ENCODE measurements at places on chromosomes 7 and 10. TPM values are rescaled to one million over a fixed set of nuclear protein-coding genes. Genes with fewer than 3 reads are reported as not detected.

GRCh38 chr7:27130540-27131389 is at the start of gene HOXA4:
Gene HOXA4, minus strand, starts transcription at chr7:27130757. Its CDS starts 24 bp downstream, at chr7:27130733.
- DNase-seq: peak; percentile 74

GRCh38 chr10:128530301-128530700 is 404.1 kb upstream of the MKI67 start:
- DNase-seq: no peak

- DNase-seq: no peak
Observed at GRCh38 chr7:68474661-68475216, 1123.5 kb upstream of the AUTS2 start.

- no peak for DNase-seq
Observed at GRCh38 chr10:78629773-78630172, 439.0 kb upstream of the ZMIZ1 start.

CFAP46 gene
- total RNA-seq: 0.09 TPM

- no peak for DNase-seq
Observed at GRCh38 chr7:35969066-35969465, 168.2 kb downstream of the SEPTIN7 start.

FEZF1 gene
- not detected for total RNA-seq

DNA sequence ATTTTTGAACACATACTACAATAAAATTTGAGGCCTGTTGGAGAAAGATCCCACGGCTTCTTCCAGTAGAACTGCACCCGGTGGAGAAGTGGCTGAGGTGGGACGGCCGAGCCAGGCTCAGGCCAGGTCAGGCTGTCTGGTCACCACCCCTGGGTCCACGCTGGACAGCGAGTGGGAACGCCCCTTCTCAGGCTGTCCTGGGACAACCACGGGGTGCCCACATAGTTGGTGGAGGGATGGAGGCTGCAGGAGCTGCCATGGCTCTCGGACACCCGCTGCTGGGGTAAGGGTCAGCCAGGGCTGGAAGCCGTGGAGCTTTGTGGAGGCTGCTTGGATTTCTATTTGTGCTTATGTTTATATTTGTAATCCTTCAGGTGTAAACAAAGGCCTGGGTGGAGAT is 206.5 kb downstream of the DNAJB6 start:
- no peak for DNase-seq

GRCh38 chr10:104049504-104050250 is 36.0 kb downstream of the COL17A1 start:
- DNase-seq: peak; percentile 84

- no peak for DNase-seq
Observed at GRCh38 chr10:62778125-62778524, 26.4 kb upstream of the ADO start.

- DNase-seq: no peak
Observed at GRCh38 chr10:131641231-131641630, 259.6 kb upstream of the PPP2R2D start.
